ENCODE measurements at places on chromosomes 3 and 15. TPM values are rescaled to one million over a fixed set of nuclear protein-coding genes. Genes with fewer than 3 reads are reported as not detected.

The LXN gene
- 7.6 TPM for total RNA-seq

The CASR gene
- not detected for total RNA-seq

The ACVR2B gene
- total RNA-seq: 5.1 TPM

The ABHD10 gene
- total RNA-seq: 57.8 TPM

The PXYLP1 gene
- total RNA-seq: 10.5 TPM

The CKMT1A gene
- not detected for total RNA-seq

The XIRP1 gene
- 0.66 TPM for total RNA-seq

The CPLX3 gene
- total RNA-seq: not detected

The CDCP1 gene
- 0.82 TPM for total RNA-seq

The TICRR gene
- total RNA-seq: 23.1 TPM

The HESX1 gene
- 0.35 TPM for total RNA-seq

The DPPA2 gene
- total RNA-seq: not detected

The GASK1A gene
- not detected for total RNA-seq

The CAV3 gene
- not detected for total RNA-seq

The CRYBG3 gene
- 2.2 TPM for total RNA-seq

- peak; percentile 50 for DNase-seq
- H3K4me1 ChIP-seq: peaks cover 45% of the 10 kb centered on the region
- peaks cover 32% of the 10 kb centered on the region for H3K27me3 ChIP-seq
- peak overlapping the region; percentile 79 for H3K27ac ChIP-seq
Measured at GRCh38 chr15:40441565-40442531, 1.1 kb downstream of the BAHD1 start.

GRCh38 chr3:52144796-52145735, 9.2 kb downstream of the POC1A start:
- no peaks in the 10 kb centered on the region for H3K27me3 ChIP-seq
- H3K36me3 ChIP-seq: peaks cover 30% of the 10 kb centered on the region
- DNase-seq: no peak

DNA sequence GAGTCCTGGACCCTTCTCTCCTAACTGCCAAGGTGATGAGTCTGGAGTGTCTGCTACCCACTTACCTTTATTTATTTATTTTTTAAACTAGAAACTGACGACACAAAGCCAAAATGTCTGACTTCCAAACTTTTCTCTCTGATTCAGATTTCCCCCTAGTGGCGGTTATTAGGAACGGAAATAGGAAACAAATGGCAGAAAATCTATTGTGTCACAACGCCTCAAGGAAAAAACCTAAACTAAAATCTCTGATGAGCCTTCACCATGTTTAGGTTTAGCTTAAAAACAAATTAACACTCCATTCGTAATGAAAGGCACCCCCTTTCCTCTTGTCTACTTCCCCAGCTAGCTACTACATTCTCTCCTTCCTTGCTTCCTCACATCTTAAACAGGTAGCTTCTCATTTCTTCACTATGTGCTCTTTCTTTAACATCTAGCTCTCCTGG, 94.0 kb upstream of the MEX3B start:
- no peak for DNase-seq
- no peak overlapping the region for H3K27ac ChIP-seq
- no peak overlapping the region for H3K4me3 ChIP-seq
- H3K36me3 ChIP-seq: peaks cover 17% of the 10 kb centered on the region
- no peaks in the 10 kb centered on the region for H3K27me3 ChIP-seq

GRCh38 chr3:9397906-9398699, 688 bp downstream of the SETD5 start:
- peak overlapping the region; percentile 92 for H3K4me3 ChIP-seq
- peak overlapping the region; percentile 98 for H3K27ac ChIP-seq
- peak; percentile 30 for DNase-seq
- peaks cover 56% of the 10 kb centered on the region for H3K4me1 ChIP-seq

- H3K4me1 ChIP-seq: peaks cover 2% of the 10 kb centered on the region
- no peak overlapping the region for H3K4me3 ChIP-seq
- peaks cover 6% of the 10 kb centered on the region for H3K36me3 ChIP-seq
- H3K27ac ChIP-seq: no peak overlapping the region
- H3K27me3 ChIP-seq: no peaks in the 10 kb centered on the region
- no peak for DNase-seq
Measured at GRCh38 chr3:11436775-11437174, 164.6 kb downstream of the ATG7 start.

- no peaks in the 10 kb centered on the region for H3K27me3 ChIP-seq
- no peak for DNase-seq
Measured at GRCh38 chr15:82303956-82304777, 41.5 kb downstream of the SAXO2 start.

- peaks cover 24% of the 10 kb centered on the region for H3K4me1 ChIP-seq
- H3K27ac ChIP-seq: peak overlapping the region; percentile 94
- no peaks in the 10 kb centered on the region for H3K27me3 ChIP-seq
- DNase-seq: no peak
- H3K36me3 ChIP-seq: peaks cover 10% of the 10 kb centered on the region
Measured at GRCh38 chr15:75025107-75025506, 1.7 kb downstream of the PPCDC start.

DNA sequence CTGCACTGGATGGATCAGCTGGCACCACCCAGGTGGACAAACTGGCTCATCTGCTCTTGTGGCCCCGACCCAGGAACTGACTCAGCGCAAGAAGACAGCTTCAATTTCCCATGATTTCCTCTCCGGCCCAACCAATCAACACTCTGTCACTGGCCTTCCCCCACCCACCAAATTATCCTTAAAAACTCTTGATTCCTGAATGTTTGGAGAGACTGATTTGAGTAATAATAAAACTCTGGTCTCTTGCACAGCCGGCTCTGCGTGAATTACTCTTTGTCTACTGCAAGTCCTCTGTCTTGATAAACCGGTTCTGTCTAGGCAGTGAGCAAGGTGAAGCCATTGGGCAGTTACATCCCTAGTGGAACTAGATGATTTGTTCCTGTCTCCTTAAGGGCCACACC, 16.1 kb downstream of the BDH1 start:
- H3K27ac ChIP-seq: no peak overlapping the region
- H3K4me1 ChIP-seq: no peaks in the 10 kb centered on the region
- H3K27me3 ChIP-seq: no peaks in the 10 kb centered on the region
- no peak for DNase-seq
- H3K36me3 ChIP-seq: peaks cover 15% of the 10 kb centered on the region

DNA sequence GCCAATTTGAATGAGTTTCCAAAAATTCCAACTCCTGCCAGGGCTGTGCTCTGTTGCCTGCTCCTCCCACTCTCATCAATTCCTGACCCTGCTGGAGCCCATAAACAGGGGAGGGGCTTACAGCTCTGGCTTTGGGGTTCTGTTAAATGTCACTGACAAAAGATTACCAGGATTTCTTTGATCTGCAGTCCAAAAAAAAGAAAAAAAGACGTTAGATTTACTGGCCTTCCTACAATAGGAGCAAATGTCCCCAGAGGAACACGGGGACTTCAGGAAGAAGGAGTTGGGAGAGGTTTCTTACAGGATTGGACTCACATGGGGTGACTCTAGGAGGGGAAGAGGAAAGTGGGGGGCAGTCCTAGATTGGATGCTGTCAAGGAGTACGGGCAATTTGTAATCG, 84.3 kb upstream of the RNF7 start:
- H3K27me3 ChIP-seq: peaks cover 15% of the 10 kb centered on the region
- H3K36me3 ChIP-seq: no peaks in the 10 kb centered on the region
- H3K4me3 ChIP-seq: no peak overlapping the region

- no peak overlapping the region for H3K4me3 ChIP-seq
- no peaks in the 10 kb centered on the region for H3K27me3 ChIP-seq
- DNase-seq: no peak
- peaks cover 13% of the 10 kb centered on the region for H3K4me1 ChIP-seq
- H3K27ac ChIP-seq: no peak overlapping the region
Measured at GRCh38 chr3:195352895-195353488, 82.0 kb upstream of the XXYLT1 start.

DNA sequence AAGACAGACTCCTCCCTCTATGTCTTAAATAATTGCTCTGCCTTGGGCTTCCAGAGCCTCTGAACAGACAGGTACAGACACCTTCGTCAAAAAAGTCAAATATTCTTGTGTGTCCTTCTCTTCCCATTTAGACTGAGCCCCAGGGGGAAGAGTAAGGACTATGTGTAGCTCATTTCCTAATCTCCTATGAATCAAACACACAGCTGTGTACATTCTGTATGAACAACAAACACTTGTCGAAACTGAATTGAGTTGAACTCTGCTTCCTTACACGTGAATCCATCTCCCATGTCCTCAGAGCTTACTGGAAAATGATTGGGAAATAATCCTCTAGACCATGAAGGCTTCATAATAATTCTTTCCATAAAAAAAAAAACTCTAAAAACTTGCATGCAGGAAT, 80.8 kb downstream of the MOBP start:
- H3K4me1 ChIP-seq: no peaks in the 10 kb centered on the region
- no peak overlapping the region for H3K27ac ChIP-seq
- peaks cover 37% of the 10 kb centered on the region for H3K27me3 ChIP-seq
- DNase-seq: no peak
- H3K36me3 ChIP-seq: no peaks in the 10 kb centered on the region

DNA sequence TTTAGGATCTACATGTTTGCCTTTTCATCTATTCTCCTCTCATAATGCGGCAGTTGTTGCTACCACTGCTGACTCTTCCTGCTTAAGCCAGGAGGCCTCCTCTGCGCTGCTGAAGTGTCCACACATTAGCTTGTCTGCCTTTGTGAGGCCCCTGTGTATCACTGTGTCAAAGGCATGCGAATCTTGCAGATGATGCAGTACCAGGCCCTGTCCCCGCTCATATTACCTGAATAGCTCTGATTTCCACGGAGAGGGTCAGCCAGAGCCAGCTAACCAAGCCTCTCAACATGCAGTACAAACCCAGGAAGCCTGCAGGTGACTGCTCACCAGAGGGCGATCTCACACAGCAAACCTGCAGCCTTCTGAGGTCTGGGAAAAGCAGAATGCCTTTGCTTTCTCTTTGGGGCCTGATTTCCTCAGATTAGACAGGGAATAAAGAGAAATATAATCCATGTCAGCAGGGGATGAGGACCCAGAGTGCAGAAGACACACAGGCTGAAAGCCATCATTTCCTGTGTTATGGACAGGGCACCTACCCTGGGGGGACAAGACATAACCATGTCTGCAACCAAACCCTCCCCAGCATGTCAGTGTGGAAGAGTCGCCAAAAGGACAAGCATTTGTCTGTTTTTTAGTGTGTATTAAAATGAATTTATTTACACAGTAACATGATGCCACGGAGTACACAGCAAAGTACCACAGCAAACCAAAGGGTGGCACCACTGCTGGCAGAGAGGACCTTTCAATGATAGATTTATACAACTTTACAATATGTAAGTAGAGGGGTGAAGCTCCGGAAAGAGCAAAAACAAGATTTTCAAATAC, 36.8 kb upstream of the TSPAN3 start:
- no peaks in the 10 kb centered on the region for H3K4me1 ChIP-seq
- no peak overlapping the region for H3K4me3 ChIP-seq
- peak; percentile 32 for DNase-seq
- no peaks in the 10 kb centered on the region for H3K36me3 ChIP-seq
- no peaks in the 10 kb centered on the region for H3K27me3 ChIP-seq

DNA sequence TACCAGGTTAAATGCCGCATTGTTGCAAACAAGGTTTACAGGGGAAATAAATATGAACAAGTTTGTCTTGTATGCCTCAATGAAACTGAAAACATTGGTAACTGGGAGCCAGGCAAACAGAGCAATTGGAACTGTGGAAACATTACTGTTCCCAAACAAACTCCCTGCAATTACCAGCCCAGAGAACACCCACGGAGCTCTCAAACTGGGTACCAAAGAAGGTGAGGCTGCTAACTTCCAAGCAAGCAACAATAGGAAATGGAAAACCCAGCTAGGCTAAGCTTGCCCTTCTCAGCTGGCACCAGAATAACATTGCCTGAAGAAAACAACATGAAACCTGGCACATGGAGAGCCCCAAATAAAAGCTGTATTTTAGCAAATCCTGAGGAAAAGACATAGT, 218.9 kb upstream of the THRB start:
- H3K4me1 ChIP-seq: no peaks in the 10 kb centered on the region
- H3K4me3 ChIP-seq: no peak overlapping the region
- no peaks in the 10 kb centered on the region for H3K36me3 ChIP-seq
- no peak for DNase-seq
- H3K27me3 ChIP-seq: no peaks in the 10 kb centered on the region

GRCh38 chr3:77325702-77326101, 285.8 kb downstream of the ROBO2 start:
- no peak overlapping the region for H3K27ac ChIP-seq
- H3K4me3 ChIP-seq: no peak overlapping the region

GRCh38 chr15:37015035-37015434, 85.3 kb downstream of the MEIS2 start:
- H3K36me3 ChIP-seq: no peaks in the 10 kb centered on the region
- peaks cover 4% of the 10 kb centered on the region for H3K27me3 ChIP-seq
- H3K27ac ChIP-seq: no peak overlapping the region
- H3K4me1 ChIP-seq: no peaks in the 10 kb centered on the region

GRCh38 chr3:71554649-71555048, 28.9 kb downstream of the FOXP1 start:
- H3K36me3 ChIP-seq: peaks cover 15% of the 10 kb centered on the region
- DNase-seq: no peak
- no peaks in the 10 kb centered on the region for H3K4me1 ChIP-seq
- H3K4me3 ChIP-seq: no peak overlapping the region

- no peak overlapping the region for H3K27ac ChIP-seq
- peak overlapping the region; percentile 44 for H3K4me3 ChIP-seq
- peaks cover 26% of the 10 kb centered on the region for H3K27me3 ChIP-seq
- no peak for DNase-seq
Measured at GRCh38 chr15:64045774-64046420, 388 bp downstream of the DAPK2 start.

DNA sequence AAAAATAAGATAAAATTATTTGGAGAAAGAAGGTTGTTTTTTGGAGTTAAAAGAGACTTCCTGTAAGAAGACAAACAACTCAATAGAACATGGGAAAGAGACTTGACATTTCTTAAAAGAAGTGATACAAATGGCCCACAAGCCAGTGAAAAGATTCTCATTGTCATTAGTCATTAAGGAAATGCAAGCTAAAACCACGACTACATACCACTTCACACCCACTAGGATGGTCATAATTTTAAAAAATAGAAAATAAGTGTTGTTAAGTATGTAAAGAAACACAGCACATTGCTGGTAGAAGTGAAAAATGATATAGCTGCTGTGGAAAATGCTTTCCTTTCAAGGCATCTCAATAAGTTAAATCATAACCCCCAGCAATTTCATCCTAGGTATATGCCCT, 44.4 kb upstream of the GK5 start:
- H3K36me3 ChIP-seq: no peaks in the 10 kb centered on the region
- H3K27me3 ChIP-seq: no peaks in the 10 kb centered on the region
- peaks cover 6% of the 10 kb centered on the region for H3K4me1 ChIP-seq
- no peak for DNase-seq

DNA sequence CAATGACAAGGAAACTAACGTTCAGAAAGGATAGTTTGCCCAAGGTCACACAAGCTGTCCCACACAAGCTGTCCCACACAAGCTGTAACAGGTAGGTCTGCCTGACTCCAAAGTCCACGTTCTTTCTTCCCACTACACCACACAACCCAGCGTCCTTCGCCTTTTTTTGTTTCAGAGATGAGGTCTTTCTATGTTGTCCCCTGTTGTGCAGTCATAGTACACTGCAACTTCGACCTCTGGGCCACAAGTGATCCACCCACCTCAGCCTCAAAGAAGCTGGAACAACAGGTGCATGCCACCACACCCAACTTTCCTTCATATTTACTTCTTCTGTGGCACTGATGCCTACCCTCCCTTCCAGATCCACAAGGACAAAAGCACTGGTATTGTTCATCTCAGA, 21.4 kb downstream of the MB21D2 start:
- peaks cover 68% of the 10 kb centered on the region for H3K4me1 ChIP-seq
- no peak for DNase-seq
- H3K27me3 ChIP-seq: peaks cover 43% of the 10 kb centered on the region
- H3K27ac ChIP-seq: no peak overlapping the region
- no peak overlapping the region for H3K4me3 ChIP-seq
- H3K36me3 ChIP-seq: peaks cover 31% of the 10 kb centered on the region

Measured in activated naive CD8-positive, alpha-beta T cell treated with anti-CD3 and anti-CD28 coated beads for 36 hours (primary cell).